ENCODE measurements at places on chromosomes 5 and 9.

GRCh38 chr9:136042541-136042940, 52.5 kb downstream of the NACC2 start:
- DNase-seq, result no peak

- DNase-seq, result no peak
Observed at GRCh38 chr5:29642601-29643000, 1550.9 kb upstream of the CDH6 start.

DNA sequence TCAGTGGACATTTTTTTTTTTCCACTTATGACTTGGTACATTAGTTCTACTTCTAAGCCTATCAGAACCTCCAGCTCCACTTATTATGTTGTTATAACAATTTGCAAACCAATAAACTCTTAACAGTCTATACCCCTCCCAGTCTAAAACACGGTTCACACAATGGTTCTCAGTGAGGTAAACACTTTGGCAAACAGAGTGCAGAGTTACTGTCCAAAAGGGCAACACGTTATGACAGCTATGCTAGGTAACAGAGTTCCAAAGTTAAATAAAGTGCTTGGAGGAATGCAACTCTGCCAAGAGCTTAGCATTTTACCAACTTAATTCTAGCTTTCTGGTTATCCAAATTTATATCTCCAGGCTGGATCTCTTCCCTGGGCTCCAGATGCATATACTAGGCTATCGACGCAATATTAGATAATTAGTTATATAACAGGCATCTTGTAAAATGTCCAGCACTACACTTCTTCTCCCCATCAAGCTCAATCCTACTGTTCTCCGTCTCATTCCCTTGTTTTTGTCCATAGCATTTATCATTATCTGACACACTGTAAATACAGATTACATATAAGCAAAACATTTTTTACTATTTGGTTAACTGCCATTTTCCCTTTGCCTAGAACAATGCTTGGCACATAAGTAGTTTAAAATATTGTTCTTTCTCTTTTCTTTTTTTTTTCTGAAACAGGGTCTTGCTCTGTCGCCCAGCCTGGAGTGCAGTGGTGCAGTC, 14.3 kb downstream of the FNBP1 start:
- no peak for DNase-seq

DNA sequence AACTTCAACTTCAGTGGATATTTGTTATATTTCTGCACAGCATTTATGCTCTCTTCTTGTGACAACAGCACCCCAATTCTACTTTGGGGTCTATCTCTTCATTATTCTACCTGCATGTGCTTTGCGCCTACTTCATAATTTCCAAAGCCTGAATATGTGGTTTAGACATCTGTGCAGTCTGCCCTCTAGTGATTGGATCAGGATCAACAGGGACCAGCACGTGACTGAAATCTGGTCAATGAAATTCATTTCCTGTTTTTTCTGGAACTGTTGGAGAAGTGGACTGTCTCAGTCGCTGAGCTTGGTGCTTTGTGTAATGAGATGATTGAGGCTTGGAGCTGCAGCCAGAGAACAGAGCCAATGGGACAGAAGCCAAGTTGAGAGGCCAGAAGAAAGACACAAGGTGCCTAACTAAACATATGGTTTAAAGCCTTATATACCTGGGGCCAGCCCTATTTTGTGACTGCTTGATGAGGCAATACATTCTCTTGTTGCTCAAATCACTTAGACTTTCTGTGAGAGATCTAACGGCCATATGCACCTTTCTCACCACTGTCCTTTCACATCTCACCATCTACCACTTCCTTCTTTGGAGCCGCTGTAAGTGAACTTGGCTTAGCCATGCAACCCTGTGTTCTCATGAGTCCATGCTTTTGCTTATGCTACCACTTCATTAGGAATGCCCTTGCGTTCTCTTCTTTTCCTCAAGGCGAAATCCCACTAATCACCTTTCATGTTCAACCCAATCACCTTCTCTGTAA, 68.8 kb upstream of the PPP2R2B start:
- DNase-seq, result peak; percentile 0

Measured in stimulated activated CD8-positive, alpha-beta memory T cell treated with anti-CD3 and anti-CD28 coated beads, Interleukin-4, amount 100 ng/mL, for 24 hours (primary cell).